ENCODE measurements at places on chromosomes 5 and 9.

- no peak for DNase-seq
Observed at GRCh38 chr9:33795819-33796218, 458 bp downstream of the PRSS3 start.

- no peak for DNase-seq
Observed at GRCh38 chr9:107049046-107049802, 186.3 kb downstream of the ZNF462 start.

DNA sequence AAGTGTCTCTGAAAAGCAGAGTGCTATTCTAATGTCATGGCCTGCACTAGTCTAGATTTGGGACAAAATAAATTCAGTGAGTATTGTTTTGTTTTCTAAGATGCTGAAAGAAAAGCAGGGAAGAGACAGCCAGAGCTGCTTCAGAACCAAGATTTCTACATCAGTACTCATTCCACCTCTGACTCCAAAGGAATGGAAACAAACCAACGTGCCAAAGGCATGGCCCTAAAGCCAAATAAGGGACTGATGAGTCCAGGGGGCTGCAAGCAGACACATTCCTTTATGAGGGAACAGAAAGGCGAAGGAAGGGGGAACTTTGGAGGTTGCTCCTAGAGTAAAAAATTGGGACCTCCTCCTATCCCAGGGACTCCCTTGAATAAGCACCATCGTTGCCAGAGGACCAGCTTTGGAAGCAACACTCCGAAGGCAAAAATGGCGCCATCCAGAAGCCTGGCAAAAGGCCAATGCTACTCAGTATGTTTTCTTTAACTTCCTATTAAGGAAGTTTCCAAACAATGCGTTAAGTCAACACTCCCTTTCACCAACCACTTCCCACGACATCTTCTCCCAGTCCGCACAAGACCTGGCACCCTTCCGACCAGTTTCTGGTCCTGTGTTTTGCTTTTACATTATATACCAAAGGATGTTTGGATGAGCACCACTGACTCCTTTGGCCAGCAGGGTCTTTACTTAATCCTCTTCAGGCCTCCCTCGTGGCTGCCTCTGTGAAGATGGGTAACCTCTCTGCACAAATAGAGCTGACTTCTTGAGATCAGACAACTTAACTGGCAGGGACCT is 31.6 kb downstream of the ADAM19 start:
- DNase-seq = no peak

GRCh38 chr9:95981761-95982390 is 106.4 kb downstream of the ERCC6L2 start:
- peak; percentile 95 for DNase-seq

DNA sequence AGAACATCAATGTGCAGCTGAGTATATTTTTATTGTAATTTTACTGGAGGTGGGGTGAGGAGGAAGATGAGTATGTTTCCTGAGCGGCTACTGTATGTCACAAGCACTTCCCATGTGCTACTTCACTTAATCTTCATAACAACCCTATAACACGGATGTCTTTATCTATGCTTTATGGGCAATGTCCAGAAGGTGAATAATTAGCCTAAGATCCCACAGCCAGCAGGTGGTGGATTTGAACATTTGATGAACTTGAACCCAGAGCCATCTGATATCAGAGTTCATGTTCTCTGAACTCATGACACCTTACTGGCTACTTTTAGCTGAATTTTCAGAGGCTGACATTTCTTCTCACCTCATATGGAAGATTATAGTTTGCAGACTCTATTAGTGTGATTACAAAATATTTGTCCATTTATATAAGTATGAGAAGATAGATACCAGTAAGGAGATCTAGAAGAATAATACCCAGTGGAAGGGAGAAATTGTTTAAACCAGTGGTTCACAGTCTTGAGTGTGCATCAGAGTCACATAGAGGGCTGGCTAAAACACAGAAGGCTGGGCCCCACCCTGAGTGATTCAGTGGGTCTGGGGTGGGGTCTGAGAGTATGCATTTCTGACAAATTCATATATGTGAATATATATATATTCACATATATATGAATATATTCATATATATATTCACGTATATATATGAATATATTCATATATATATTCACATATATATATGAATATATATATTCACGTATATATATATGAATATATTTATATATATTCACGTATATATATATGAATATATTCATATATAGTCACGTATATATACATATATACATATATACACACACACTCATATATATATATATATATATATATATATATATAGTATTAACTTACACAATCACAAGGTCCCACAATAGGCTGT is 164.4 kb upstream of the NR3C1 start:
- no peak for DNase-seq

All from LHCN-M2 (cell line).